ENCODE measurements at places on chromosomes 11 and 22. TPM values are rescaled to one million over a fixed set of nuclear protein-coding genes. Genes with fewer than 3 reads are reported as not detected.
A peak's percentile ranks its signal among the peaks of the same experiment; 100 is the strongest.

DCHS1 gene
- total RNA-seq = 3.8 TPM

SHANK2 gene
- 0.02 TPM for total RNA-seq

CSTF3 gene
- 25.5 TPM for total RNA-seq

DHCR7 gene
- total RNA-seq = 43.5 TPM

SBF2 gene
- 19.6 TPM for total RNA-seq

UCP3 gene
- total RNA-seq = 0.05 TPM

DNAJB13 gene
- total RNA-seq = not detected

DDIAS gene
- total RNA-seq = 30.1 TPM

GNAZ gene
- total RNA-seq = 8.8 TPM

- peak; percentile 2 for DNase-seq
Measured at GRCh38 chr11:95076416-95076815, 9.7 kb downstream of the SRSF8 start.

DNA sequence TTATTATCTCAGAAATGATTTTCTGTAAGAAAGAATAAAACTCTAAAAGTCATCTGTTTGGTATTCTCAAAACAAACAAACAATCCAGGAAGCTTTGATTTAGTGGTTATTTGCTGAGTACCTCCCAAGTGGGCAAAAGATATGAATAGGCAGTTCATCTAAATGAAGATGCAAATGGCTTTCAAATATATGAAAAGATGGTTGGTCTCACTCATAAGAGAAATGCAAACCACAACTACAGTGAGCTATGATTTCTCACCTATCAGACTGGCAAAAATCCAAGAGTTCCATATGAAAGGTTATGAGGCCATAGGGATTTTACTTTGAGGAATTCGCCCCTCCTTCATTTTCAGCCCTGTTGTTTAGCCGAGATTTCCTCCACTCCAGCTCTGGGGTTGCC lies 11.3 kb upstream of the P2RY2 start:
- peak; percentile 46 for DNase-seq

DNA sequence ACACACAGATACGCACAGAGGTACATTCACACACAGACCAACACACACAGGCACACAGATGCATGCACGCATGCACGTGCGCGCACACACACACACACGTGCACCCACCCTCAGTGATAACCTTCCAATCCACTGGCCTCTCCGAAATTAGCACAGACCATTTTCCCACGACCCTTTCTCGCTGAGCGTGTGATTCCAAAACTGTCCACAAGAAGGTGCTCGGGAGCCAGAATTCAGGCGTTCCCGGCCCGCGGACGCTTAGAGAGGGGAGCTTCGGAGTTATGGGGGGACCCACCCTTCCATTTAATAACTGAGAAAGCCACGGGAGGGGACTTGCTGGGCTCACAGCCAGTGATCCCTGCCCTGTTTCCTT lies 33.8 kb upstream of the SLC35C1 start:
- peak; percentile 27 for DNase-seq

DNA sequence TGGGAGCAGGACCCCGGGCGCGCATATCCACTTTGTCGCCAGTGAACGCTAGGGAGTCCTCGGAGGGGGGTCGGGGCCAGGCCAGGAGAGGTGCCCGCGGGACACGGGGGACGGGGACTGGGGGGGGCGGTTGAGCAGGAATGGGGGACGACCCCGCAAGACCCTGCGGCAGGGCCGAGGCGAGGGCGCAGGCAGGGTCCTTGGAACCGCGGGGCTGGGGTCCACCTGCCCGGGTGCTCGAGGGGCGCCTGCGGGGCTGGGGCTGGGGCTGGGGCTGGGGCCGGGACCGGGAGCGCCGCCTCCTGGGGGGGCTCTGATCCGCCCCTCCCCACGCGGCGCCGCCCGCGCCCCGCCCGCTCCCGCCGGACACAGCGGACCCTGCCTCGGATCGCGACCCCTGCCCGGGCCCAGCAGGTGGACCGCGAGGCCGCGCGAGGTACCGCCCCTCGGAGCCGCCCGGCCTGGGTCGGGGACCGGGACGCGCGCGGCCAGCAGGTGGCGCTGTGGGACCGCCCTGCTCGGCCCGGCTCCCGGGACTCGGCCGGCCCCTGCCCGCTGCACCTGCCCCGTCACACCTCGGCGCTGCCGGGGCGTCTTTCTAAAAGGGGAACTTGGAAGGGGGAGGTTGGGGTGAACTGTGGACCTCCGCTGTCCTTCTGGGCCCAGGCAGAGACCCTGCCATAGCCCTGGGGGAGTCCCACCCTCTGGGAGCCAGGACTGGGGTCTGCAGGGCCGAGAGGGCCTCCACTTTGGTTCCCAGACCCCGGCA lies 11.0 kb downstream of the CRELD2 start:
- DNase-seq = no peak

DNA sequence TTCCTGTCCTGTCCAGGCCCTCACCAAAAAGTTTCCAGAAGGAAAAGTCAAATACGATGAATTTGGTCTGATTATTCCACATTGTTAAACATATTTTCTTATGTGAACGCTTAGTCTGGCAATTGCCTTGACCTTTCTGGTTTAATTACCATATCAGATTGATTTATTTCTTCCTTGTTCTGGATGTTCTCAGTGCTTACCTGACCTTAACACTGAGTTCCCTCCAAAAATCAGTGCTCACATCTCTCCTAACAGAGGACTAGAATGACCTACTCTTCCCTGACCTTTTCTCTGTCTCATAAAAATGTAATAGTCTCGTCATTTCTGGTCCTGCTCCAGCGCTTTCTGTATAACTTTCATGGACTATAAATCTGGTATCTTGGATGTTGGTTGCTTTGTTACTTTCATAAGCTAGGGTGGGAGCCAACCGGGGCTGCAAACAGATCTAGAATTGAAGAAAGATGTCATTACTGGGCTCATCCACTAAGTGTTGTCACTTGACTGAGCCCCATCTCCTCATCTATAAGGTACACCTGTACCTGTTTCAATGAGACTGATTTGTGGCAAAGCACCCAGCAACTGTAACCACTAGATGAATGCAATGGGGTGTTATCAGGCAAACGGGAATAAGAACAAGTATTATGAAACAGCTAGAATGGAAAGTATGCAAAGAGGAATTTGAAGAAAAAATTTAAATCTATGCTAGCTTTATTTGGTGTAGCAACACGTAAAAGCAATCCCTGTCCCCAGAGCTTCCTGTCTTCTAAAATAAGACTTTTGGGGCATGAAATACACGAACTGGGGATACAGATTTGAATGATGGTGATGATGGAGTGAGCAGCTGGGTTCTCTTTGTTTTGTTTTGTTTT lies 2.4 kb downstream of the FADS2 start:
- no peak for DNase-seq

GRCh38 chr11:76062733-76063132 lies 143.6 kb downstream of the WNT11 start:
- DNase-seq = no peak

DNA sequence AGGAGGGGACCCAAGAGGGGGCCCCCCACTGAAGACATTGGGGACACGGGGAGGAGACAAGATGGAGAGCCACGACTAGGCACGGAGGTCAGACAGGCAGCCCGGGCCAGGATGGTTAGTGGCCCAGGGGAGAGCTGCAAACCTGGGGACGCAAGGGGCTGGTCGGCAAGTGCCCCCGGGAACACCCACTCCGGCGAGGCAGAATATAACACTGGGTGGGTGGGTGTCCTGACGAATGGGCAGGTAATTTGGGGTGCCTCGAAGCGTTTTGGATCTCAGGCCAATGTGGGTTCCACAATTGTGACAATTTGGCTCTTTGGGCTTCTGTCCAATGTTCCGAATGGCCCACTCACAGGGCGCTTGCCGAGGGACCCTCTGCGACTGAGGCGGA lies 9.9 kb downstream of the IGF2 start:
- no peak for DNase-seq

GRCh38 chr11:76379807-76380158 lies 1.1 kb downstream of the THAP12 start:
- DNase-seq = no peak

- no peak for DNase-seq
Measured at GRCh38 chr11:123451183-123451781, 21.2 kb downstream of the GRAMD1B start.

DNA sequence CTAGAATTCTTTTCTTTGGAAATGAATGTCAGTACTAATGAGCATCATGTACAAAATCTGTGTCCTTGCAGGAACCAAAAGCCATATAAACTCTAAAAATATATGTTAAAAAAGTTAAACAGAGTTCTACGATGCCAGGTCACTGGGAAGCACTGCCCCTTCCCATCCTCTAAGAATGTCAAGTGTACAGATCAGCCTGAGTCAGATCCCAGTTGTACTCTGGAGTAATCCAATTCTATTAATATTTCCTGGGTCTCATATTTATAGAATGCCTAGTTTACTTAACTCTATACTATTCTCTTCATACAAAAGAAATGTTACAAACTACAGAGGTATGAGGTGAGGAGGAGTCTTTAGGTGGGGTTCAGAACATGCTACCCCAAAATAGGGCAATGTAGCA lies 460.1 kb downstream of the DLG2 start:
- DNase-seq = no peak
